ENCODE measurements at places on chromosomes 3 and 15.

- no peak for DNase-seq
Observed at GRCh38 chr15:75125935-75126334, 75.7 kb upstream of the C15orf39 start.

- DNase-seq, result no peak
Observed at GRCh38 chr3:31804251-31805051, 176.6 kb downstream of the OSBPL10 start.

DNA sequence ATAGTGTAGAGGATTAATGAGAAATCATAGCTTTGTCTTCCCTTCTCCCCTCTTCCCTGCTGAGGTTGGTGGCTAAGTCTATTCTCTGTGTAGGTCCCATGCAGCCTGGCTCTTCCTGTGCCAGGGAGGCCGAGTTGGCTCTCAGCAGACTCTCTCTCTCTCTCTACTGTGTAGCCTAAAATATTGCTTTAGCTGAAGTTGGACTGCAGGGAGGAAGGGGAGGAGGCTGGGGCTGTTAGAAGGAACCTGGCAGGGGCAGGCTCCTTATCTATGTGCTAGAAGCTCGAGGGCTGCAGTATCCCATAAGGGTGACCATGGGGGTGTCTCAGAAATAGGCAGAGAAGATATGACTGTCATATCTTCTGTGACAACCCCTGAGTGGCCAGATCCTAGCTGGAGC, 160.8 kb downstream of the EPHB1 start:
- DNase-seq, result no peak

GRCh38 chr15:65084500-65085206, 8.1 kb downstream of the KBTBD13 start:
- no peak for DNase-seq

- no peak for DNase-seq
Observed at GRCh38 chr3:56758539-56758981, 43.2 kb downstream of the ARHGEF3 start.

GRCh38 chr3:25678581-25678980, 13.9 kb upstream of the TOP2B start:
- DNase-seq, result no peak

- no peak for DNase-seq
Observed at GRCh38 chr3:111787556-111788463, 71.3 kb upstream of the PHLDB2 start.

- no peak for DNase-seq
Observed at GRCh38 chr15:83413054-83413719, 34.0 kb upstream of the SH3GL3 start.

DNA sequence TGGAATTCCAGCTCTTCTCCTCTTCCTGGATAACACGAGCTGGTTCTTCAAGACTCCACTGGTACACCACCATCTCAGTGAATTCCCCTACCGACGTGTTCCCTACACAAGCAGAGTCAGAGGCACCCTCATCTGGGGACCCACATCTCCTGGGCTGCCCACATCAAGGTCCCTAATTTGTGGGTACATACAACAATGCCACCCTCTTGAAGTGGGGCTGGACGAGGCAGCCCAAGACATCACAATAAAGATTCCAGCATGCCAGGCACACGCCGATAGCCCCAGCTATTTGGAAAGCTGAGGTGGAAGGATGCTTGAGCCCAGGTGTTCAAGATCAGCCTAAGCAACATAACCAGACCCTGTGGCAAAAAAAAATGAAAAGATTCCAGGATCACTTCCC, 221.2 kb upstream of the LINGO1 start:
- DNase-seq, result no peak

GRCh38 chr3:29064085-29064484, 216.8 kb upstream of the RBMS3 start:
- no peak for DNase-seq

DNA sequence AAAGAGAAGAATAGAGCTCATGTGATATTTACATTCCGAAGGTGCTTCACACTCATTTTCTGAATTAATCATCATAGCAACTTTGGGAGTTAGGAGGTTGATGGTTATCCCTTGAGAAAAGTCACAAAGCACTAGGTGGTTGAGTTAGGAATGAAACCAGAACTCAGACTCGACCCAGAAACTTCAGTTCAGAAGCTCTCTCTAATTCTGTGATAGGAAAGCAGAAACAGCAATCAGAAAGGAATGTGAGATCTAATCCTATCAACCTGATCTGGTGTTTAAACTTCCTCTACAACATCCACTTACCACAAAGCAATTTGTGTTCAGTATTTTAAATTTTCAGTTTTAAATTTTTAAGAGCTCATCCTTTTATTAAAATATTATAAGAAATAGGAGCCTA, 211.2 kb downstream of the CNTN3 start:
- DNase-seq, result no peak

DNA sequence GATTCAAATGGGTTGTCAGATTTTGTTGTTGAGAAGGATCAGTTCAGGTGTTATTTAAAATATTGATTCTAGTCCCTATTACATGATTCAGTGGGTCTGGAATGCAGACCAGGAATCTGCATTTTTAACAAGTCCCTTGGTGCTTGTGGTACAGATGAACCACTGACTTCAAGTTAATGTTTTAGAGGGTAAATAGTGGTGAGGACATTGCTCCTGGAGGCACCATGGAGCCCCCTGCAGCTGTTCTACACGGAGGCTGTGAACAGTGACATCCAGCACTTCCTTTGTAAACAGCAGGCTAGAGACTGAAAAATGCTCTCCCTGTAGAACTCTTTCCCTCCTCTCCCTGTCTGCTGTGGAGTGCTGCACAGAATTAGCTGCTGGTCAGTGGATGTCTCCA, 4.8 kb upstream of the FSIP1 start:
- DNase-seq, result no peak

- DNase-seq, result no peak
Observed at GRCh38 chr3:122940628-122941086, 86.9 kb downstream of the SEMA5B start.

DNA sequence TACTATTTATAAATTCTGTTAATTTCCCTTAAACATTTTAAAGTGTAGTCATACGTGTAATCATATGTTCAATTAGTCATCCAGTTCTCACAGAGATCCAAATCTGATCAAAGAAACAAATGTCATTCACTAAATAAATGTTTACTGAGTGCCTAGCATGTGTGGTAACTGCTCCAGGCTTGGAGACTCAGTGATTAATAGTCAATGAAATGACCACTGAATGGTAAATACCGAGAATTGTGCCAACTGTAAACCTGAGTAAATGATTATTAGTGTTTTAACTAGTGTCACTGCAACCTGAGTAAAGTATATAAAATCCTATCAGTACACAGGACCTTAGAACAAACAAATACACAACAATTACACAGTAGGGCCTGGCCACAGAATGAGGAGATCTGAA, 52.3 kb downstream of the SH3GL3 start:
- DNase-seq, result no peak

- no peak for DNase-seq
Observed at GRCh38 chr15:56913241-56913640, 5.2 kb upstream of the TCF12 start.

GRCh38 chr3:72655131-72655551, 193.1 kb downstream of the SHQ1 start:
- no peak for DNase-seq

GRCh38 chr3:46860017-46860809, 3.0 kb downstream of the MYL3 start:
- DNase-seq, result no peak

DNA sequence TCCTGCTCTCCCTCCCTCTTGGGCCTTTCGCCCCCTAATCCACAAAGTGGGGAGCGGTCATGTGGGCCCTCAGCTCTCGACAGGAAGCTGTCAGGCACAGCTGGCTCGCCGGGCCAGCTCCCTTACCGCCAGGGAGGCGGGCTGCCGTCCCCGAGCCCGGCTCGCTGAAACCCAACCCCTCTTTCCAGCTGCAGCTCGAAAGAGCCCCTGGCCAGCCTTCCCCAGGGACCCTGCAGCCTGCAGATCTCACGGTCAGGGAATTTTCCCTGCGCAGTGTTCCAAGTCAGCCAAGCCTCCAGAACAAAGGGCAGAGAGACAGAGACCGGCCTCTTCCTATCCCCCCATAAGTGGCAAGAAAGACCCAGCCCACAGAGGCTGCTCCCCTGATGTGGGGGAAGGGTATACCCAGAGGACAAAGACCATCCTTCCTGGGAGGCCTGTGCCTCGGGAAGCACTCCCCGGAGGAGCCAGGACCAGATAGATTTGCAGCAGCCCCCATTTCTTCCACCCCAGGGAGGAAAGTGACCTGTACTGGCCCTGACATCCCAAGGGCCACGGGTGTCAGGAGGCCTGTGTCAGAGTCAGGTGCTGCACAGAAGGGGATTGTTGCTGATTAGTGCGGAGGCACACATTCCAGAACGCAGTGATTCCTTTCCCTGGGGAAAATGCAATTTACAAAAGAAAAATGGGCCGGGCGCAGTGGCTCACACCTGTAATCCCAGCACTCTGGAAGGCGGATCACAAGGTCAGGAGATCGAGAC, 32.6 kb downstream of the MAGEF1 start:
- no peak for DNase-seq
